ENCODE measurements at places on chromosomes 2 and 18.

- no peak for DNase-seq
These were observed 84.0 kb downstream of the EVA1A start for GRCh38 chr2:75476761-75477160.

GRCh38 chr2:23791030-23791429 lies 135.9 kb downstream of the ATAD2B start:
- no peak for DNase-seq

DNA sequence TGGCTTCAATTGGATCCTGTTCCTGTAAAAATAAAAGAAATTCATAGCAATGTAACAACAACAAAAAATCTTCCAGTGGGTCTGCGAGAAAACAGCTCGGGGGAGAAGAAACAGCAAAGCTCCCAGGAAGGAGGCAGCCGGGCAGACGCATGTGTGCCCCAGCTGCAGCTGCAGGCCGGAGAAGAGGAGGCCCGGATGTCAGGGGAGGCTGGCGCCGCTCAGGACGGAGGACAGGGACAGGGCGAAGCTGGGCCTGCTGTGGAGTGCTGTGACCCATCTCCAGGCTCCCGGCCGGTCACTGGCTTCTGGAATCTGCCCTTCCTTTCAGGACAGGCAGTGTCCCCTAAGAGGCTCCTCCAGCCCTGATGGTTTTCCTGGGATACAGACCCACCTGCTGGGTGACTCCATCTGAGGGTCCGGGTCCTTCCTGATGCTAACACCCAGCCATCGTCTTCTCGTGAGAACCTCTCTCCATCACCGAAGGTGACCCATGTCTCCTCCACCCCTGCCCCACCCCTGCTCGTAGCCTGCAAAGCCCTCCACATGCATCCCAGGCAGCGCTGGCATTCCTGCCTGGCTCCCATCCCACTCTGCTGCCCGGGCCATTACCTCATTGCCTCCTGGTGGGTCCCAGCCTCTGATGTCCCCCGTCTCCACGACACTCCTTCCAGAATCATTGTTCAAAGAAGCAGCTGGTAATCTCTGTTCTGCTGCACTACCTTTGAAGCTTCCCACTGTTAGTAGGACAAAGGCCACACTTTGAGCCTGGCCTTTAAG lies 145.4 kb upstream of the TWIST2 start:
- no peak for DNase-seq

GRCh38 chr2:120132190-120132589 lies 91.0 kb downstream of the TMEM185B start:
- DNase-seq: no peak

DNA sequence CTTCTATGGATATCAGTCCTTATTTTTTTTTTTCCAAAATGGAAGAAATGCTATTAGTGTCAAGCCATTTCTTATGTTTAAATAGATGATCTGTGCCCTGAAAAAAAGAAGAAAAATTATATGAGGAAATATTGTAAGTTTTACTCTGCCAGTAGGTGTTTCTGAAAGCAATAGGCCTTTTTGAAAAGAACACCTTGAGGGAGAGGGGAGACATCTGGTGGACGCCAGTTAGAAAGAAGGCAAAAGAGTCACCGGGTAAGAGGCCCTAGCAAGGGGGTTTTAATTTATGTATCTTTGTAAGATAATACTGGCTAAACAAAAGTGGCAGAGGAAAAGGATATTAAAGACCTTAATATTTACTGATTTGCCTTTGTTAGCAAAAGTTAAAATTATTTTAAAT lies 56.1 kb downstream of the DYNAP start:
- no peak for DNase-seq

- no peak for DNase-seq
These were observed 47.5 kb upstream of the HNRNPA3 start for GRCh38 chr2:177165061-177165583.

DNA sequence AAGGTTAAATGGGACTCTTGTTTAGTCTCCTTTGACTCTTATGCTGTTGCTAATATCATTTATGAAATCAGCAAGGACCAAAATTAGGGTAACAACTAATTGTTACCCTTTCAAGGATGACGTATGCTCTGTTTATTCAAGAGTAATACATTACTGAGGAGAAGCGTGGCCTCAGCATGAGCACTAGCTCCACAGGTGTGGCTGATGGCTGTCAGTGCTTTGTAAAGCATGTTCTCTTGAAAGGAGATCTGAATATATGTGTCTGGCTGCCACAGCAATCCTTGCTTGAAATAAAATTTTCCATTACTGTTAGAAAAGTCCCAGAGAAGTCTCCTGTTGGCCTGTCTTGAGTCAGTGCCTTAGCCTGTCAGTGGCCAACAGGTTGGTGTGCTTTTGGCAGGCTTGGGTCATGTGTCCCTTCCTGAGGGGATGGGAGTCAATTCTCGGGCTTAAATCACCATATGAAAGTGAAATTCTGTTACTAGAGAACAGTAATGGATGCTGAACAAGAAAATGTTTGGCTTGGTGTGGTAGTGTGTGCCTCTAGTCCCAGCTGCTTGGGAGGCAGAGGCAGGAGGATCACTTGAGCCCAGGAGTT lies 32.7 kb downstream of the ABI2 start:
- DNase-seq: no peak

Measured in effector CD8-positive, alpha-beta T cell (primary cell).